ENCODE measurements at places on chromosomes 2 and 18.

GRCh38 chr2:48448274-48449061, 81.5 kb upstream of the STON1 start:
- peak; percentile 49 for DNase-seq

DNA sequence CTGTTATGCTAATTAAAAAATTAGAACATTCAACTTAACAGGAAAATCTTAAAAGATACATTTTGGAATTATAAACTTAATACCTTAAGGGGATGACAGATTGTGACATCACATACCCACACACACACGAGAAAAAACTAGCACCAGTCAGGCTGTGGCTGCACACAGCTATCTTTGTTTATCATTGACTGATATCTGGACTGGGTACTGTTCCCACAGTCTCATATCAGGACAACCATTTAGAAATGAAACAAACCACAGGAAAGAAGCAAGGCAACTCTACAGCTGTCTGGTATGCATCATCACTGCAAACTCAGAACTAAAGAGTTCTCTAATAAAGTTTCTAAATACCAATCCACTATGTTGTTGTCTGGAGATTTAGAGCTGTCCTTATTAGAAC, 210.9 kb upstream of the SMAD7 start:
- DNase-seq: peak; percentile 47

DNA sequence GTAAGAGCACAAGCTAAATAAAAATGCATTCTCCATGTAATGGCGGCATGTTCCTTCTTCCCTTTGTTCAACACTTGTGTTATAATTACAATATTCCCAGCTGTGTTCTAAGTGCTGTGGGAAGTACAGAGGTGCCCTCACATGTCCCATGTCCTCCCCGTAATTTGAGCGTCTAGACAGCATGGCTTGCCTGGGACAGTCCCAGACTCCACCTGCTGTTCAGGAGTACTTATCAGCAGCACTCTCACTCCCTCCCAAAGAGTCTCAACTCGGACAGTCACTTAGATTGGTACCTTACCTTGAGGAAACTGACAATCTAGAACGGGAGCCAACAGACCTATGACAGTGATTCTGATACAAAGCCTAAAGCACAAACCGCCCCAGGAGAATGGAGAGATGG, 370.5 kb downstream of the EIPR1 start:
- no peak for DNase-seq

- no peak for DNase-seq
Observed at GRCh38 chr18:78995740-78996395, 16.2 kb downstream of the SALL3 start.

- no peak for DNase-seq
Observed at GRCh38 chr18:47204908-47205522, 28.9 kb upstream of the IER3IP1 start.

DNA sequence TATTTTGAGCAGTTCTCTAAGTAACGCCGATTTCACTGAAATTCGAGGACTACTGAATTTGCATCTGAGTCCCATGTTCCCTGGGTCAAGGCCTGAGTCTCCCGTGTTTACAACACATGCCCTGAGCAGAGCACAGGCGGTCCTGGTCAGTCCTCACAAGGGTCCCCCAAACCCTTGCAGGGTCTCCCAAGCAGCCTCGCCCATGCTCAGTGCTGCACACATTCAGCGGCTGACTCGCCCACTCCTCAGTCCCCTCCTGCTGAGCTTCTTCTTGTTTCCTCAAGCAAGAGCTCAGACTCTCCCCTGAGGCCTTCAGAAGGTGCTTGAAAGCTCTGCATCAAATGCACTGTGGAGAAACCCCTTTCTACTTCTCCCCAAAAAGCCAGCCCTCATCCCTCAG, 114.6 kb downstream of the INHBB start:
- no peak for DNase-seq

- DNase-seq: no peak
Observed at GRCh38 chr2:120238728-120239487, 13.7 kb upstream of the RALB start.

DNA sequence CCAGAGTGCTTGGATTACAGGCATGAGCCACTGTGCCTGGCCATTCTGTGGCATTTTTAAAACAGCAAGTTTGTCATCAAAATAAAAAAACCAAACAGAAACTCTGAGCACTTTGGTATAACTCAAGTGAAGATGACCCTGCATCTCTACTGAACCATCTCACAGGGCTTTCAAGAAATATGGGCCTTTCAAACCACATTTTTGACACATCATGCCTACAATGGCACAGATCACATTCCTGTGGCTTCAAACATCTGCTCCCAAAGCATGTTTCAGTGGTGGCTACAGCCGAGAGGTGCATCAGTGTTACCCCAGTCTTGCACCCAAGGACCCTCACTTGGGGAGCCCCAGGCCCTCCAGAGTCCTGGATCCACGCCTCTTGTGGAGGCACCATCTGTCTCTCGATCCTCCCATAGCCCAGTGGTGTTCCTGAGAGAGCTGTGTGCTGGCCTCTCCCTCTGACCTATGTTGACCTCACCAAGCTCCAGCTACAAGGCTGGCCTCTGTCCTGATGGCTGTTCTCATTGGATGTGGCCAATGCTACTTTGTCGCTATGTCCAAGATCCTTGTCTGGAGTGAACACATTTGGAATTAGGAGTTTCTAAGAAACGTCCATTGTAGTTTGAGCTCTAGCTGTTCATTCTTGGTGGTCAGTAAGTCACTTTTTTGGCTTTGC, 55.2 kb upstream of the RALBP1 start:
- DNase-seq: no peak

DNA sequence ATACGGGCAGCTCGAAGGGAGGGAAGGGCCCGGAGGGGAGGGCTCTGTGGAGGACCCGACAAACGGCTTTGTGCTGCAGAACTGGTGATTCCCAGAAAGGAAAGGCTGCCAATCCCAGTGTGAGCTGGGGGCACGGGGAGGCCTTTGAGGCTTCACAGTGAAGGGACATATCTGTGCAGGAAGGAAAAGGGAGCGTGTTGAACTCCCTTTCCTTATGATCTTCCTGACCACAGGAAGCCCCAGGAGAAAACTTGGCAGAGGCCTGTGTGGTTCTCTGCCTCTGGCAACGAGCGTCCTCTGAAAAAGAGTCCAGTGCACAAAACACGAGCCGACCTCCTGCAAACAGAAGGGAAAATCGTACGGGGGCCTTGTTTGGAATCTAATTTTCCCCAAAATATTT, 683.5 kb upstream of the SALL3 start:
- DNase-seq: no peak

GRCh38 chr2:177857538-177857937, 215.0 kb downstream of the PDE11A start:
- DNase-seq: no peak

DNA sequence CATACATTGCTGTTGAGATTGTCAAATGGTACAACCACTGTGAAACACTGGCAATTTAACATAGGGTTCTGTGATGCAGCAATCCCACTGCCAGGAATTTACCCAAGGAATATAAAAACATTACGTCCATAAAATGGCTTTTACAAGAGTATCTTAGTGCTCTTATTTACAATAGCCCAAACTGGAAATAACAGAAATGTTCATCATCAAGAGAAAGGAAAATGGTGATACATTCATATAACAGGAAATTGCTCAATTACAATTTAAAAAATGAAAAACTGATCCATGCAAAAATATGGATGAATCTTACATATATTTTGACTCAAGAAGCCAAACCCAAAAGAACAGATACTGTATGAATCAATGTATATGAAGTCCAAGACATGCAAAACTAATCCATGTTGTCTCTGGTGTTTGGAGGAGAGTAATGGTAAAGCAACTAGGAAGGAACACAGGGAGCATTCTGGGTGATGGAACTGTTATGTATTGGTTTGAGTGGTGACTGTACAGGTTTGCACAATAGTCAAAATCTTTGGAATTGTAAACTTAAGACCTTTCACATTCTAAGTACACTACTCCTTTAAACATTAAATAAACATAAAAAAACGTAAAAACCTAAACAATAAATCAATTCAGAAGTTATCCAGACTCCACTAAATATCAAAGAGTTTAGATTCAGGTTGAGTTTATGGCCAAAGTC, 104.8 kb upstream of the WDR75 start:
- no peak for DNase-seq

DNA sequence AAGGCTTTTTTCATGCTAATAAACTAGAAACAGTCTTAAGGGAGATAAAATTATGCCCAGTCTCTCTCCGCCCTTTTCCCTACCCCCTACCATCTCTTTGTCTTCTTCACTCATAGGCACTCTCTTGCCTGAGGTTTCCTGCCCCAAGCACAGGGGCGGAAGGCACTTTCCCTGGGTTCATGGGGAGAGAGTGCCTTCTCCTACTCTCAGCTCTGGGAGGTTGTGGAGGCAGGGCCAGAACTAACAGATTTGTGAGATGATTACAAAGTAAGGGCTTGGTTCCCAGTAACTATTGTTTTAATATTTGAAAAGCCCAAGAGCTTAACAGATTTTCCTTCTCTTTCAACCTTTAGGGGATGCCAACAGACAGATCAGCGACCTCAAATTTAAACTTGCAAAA, 26.1 kb upstream of the RBM44 start:
- DNase-seq: no peak

DNA sequence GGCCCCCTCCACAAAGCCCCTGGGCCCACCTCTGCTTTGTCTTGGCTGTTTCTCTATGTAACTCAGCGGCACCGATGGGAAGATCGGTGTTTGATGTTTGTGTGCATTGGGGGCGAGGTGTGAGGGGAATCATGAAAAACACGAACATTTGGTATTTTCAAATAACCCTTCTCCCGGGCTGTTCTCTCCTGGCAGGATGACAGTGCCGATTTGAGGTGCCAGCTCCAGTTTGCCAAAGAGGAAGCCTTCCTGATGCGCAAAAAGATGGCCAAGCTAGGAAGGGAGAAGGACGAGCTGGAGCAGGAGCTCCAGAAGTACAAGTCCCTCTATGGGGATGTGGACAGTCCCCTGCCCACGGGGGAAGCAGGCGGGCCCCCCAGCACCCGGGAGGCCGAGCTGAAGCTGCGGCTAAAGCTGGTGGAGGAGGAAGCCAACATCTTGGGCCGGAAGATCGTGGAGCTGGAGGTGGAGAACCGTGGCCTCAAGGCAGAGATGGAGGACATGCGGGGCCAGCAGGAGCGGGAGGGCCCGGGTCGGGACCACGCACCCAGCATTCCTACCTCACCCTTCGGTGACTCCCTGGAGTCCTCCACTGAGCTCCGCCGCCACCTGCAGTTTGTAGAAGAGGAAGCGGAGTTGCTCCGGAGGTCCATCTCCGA, 78.1 kb downstream of the MTCL1 start:
- DNase-seq: no peak

DNA sequence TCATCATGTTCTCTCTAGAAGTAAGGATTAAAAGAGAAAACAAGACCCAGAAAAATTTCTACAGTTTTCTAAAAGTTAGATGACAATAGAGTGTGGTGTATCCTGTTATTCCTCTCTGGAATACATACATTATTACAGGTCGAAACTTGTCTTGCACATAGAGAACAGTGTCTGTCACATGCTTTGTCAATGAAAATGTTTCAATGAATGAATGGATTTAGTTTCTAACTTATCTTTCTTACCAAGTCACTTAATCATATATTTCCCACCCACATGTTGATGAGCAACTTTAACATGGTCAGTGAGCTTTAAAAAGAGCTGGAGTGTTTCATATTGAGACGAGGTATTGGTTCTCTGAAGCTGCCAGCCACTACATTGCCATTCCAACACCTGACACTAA, 4.3 kb downstream of the DSG4 start:
- DNase-seq: no peak

GRCh38 chr2:237262838-237263771, 150.9 kb downstream of the COL6A3 start:
- DNase-seq: peak; percentile 70

GRCh38 chr2:28463893-28464292, 32.0 kb upstream of the PLB1 start:
- DNase-seq: no peak

Data from AG04449 (cell line).